ENCODE measurements at places on chromosomes 5 and 9.

GRCh38 chr5:114325541-114325940 lies 36.3 kb upstream of the KCNN2 start:
- DNase-seq: no peak

GRCh38 chr9:135887585-135888050 lies 19.7 kb downstream of the CAMSAP1 start:
- peak; percentile 36 for DNase-seq

DNA sequence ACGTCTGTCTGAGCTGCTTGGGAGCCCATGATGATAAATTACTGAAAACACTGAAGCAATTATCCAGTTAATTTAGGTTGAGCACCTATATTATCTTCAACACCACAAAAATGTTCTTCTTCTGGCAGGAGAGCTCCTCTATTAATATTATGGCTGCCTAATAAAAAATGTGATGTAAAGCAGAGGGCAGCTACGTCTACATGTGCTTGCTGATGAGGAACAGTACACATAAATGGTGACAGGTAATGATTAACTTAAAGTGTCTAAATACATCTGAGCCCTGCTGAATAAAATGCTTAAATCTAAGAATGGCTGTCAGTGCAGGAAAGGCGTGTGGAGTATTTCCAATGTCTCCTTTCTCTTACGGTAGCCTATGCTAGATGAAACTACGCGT lies 131.3 kb upstream of the NR3C1 start:
- no peak for DNase-seq

- no peak for DNase-seq
Measured at GRCh38 chr9:95433096-95433819, 83.5 kb downstream of the PTCH1 start.

DNA sequence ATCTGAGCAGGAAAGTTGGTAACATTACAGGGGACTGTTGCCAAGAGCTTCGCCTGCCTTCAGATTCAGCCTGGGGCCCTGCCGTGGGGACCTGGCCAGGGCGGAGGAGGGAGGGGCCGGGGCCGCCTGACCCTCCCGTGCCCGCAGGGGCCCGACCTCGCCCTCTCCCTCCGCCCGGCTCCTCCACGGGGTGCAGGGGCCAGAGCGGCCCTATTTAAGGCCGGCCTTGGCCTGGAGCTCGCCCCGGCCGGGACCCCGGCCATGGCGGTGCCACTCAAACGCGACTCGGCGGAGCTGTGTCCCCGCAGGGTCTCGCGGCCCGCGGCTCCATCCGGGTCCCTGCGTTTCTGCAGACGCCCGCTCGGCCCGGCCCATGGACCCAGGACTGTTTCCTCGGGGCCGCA lies 757 bp downstream of the TMEM250 start:
- DNase-seq: peak; percentile 52

DNA sequence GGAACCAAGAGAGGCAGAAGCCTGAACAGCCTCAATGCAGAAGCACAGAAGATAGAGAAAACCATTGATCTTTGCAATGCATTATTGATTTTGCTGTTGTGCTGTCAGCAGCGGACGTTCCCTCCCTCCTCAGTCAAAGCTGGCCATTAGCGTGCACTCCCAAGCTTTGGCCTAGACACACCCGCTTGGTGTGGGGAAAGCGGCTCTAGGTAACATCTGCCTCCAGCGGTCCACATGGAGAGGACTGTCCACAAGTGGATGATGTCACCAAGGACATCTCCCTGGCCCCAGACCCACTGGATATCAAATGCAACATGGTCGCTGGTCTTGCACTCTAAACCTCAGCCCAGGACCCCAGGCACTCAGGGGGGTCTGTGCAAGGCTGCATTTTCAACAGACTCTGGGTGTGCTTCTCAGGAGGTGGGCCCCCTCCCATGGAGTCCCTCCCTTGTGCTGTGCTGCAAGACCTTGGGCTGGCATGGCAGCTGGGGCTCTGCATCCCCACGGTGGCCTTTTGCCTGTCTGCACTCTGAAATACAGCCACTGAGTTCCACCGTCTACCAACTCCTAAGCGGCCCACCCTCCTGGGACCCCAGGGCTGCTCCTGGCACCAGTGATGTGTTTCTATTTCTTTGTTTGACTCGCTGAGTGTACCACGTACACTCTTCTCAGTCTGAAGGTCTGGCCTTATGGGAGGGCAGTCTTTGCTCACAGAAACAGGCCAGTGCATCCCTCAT lies 1.9 kb downstream of the SEMA4D start:
- no peak for DNase-seq

DNA sequence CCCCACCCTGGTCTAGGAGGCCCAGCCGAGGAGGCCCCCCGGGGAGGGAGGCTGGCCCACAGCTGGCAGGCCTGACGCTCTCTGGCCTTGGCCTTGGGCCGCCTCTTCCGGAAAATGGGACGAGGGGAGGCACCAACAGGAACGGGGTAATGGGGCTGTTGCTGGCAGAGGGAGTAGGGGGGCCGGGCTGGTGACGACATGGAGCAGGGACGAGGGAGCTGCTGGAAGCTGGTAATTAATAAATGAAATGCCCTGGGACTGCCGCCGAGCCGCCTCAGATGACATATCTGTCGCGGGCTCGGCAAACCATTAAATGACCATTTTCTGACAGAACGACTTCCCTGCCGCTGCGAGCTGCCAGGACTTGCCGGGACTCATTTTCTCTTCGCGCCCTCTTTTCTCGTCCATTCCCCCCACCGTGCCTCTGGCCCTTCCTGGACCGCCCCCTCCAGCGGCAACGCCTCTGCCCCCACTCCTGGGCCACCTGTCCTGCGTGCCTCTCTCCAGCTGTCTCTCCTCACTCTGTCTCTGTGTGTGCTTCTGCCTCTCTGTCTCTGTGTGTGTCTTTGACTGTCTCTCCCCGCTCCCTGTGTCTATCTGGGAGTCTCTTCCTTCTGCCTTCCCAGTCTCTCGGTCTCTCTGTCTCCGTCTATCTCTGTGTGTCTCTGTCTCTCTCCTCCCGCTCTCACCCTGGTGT lies 215.7 kb downstream of the PAX5 start:
- peak; percentile 21 for DNase-seq

- DNase-seq: peak; percentile 85
Measured at GRCh38 chr9:106859957-106860720, 2.8 kb upstream of the ZNF462 start.

DNA sequence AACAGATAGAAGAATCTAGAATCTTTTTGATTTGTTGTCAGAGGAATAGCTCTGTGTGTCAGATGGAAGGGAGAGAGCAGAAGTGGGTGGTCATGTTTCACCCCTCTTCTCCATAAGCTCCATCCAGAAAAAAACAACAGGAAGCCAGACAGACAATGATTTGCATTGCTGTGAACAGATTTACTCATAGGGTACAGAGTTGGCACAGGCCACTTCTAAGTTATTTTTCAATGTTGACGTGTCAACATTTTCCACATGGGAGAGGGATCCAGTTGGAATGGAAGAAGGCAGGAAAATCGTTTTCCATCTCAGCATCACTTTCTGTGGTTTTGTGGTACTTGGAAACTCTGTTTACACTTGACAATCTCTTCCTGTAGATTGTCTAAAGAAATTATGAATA lies 86.7 kb downstream of the INSYN2B start:
- no peak for DNase-seq

- DNase-seq: peak; percentile 49
Measured at GRCh38 chr5:177458912-177459350, 12.3 kb downstream of the PRR7 start.

DNA sequence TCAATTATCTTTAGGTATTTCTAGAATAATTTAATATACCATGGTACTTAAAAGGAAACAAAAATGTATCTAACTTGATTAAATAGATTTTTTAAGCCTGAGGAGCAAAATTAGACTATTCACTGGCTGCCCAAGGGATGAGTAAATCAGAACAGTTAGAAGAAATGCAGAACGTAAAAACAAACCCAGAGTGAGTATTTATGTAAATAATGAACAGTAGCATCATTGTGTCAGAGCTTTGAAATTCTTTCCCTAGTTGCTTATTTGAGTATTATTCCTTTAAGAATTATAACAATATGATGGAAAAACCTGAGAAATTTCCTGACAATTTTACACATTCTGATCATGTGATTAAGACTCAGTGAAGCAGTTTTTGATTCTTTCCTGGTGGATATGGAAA lies 200.9 kb downstream of the GDNF start:
- no peak for DNase-seq

DNA sequence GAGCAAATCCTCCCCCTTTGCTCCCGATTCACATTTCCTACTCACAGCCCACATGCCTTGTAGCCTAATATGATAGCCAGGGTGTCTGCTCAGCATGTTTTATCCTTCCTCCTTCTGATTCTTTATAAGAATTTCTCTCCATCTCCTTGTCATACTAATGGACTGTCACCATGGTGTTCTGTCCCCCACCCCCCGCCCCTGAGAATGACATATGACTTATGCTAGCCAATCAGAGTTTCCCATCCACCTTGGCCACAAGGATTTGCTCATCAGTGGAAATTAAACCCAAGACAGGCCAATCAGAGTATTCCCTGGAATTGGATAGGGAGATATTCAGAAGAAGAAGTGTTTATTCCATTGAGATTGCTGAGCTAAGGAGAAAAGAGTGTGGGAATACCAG lies 16.0 kb downstream of the ABLIM3 start:
- DNase-seq: no peak

GRCh38 chr9:16591092-16591491 lies 279.4 kb downstream of the BNC2 start:
- DNase-seq: no peak

- no peak for DNase-seq
Measured at GRCh38 chr5:125311743-125312142, 565.3 kb upstream of the ZNF608 start.

DNA sequence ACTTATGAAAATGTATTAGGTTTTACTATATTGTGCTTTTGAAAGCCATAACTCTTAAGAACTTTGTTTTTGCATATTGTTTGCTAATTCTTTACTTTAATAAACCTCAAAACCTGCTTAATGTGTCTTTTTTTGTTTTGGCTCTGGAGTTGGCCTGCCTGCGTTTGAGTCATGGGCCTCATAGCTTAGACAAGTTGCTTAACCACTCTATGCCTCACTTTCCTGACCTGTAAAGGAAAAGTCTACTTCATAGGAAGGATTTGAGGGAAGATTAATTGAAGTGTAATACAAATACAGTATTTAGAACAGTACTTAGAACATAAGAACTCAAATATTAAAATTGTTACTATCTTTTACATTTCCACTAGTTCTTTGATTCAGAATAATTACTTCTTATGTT lies 10.3 kb downstream of the SMIM32 start:
- DNase-seq: no peak

- no peak for DNase-seq
Measured at GRCh38 chr9:124676159-124676551, 95.0 kb downstream of the NR6A1 start.

DNA sequence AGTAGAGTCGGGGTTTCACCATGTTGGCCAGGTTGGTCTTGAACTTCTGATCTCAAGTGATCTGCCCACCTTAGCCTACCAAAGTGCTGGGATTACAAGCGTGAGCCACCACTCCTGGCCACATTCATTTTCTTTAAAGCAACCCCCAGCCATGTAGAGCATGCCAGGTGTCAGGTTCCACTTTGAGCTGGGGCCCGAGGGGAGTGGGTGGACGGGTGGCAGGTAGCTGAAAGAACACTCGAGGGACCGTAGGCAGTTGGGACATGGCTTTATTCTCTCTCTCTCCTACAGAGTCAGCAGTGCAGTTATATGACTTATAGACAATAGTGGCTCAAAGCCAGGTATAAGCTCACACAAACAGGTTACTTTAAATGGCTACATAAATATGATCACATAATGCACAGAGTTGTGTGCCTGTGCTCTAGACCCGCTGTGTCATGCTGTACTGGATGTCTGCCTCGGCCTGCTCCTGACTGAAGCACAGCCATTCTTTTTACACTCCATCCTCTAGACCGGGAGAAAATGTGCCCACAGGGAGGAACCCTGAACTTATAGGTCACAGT lies 60.5 kb upstream of the FAM120A start:
- no peak for DNase-seq

GRCh38 chr5:139524940-139525585 lies 36.1 kb upstream of the UBE2D2 start:
- DNase-seq: no peak

DNA sequence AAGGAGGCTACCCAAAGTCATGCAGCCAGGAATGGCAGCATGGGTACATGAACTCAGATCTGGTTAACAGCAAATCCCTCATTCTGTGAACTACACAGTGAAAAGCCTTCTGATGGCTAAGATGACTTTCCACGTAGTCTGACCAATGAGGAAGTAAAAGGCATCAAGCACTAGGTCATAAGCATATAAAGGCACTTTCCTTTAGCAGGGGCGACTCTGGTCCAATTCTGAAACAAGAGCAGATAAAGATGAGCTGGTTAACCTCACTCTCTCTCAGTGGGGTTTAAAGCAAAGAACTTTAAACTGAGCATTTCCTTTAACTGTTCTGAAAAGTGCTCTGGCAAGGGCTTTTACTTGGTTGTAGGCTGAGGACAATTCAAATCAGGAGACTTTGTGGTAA lies 21.1 kb downstream of the PSMB7 start:
- no peak for DNase-seq

- DNase-seq: no peak
Measured at GRCh38 chr9:73234008-73234360, 82.3 kb downstream of the ANXA1 start.

DNA sequence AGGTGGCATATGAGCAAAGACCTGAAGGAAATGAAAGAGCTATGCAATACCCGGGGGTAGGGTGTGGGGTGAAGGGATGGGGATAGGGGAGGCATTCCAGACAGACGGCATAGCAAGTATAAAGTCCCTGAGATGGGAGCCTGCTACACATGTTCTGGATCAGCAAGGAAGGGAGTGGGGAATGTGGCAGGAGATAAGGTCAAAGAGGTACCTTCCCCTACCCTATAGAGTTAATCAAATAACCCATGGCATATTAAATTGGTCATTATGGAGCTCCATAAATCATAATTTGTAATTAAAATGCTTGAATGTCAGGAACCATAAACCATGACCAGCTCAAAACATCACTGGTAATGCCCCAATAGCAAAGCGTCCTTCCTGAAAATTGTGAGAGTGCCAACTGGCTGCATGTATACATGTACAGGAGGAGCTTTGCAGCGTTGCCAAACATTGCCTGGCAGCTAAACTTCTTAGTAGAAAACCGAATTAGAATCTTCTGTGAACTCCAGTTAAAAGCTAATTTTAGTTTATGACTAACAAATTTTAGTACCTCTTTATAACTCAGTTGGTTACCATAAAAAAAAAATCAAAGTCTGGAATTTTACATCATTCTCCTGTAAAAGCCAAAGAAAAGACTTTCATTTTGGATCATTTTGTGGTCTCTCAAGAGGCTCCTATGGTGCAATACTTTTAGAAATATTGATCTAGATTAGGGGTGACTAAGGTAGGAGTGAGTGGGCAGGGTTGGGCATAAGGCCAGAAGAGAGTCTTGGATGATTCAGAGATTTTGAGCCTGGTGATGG lies 4.7 kb downstream of the DNAI1 start:
- no peak for DNase-seq

- no peak for DNase-seq
Measured at GRCh38 chr9:104142799-104143549, 48.9 kb downstream of the SMC2 start.

- DNase-seq: no peak
Measured at GRCh38 chr5:160685219-160685618, 166.8 kb downstream of the ATP10B start.

- no peak for DNase-seq
Measured at GRCh38 chr5:174246743-174247142, 201.2 kb downstream of the NSG2 start.

- no peak for DNase-seq
Measured at GRCh38 chr5:2721385-2722138, 29.9 kb downstream of the IRX2 start.

Measured in neural progenitor cell (in vitro differentiated cells).